ENCODE measurements at places on chromosomes 5 and 9. TPM values are rescaled to one million over a fixed set of nuclear protein-coding genes. Genes with fewer than 3 reads are reported as not detected.

PTGS1 gene
- total RNA-seq: 30.5 TPM

KCNMB1 gene
- not detected for total RNA-seq

GAPVD1 gene
- total RNA-seq: 27.7 TPM

SH2D3C gene
- total RNA-seq: not detected
